Hindlimb muscle (tissue), 1 donor: ENCODE measurements at places on chromosomes 6 and 20.
A peak's percentile ranks its signal among the peaks of the same experiment; 100 is the strongest.

- DNase-seq = no peak
Observed at GRCh38 chr20:47160240-47160639, 196.3 kb downstream of the ZMYND8 start.

- DNase-seq = no peak
Observed at GRCh38 chr6:39239527-39240154, 10.4 kb upstream of the KCNK5 start.

DNA sequence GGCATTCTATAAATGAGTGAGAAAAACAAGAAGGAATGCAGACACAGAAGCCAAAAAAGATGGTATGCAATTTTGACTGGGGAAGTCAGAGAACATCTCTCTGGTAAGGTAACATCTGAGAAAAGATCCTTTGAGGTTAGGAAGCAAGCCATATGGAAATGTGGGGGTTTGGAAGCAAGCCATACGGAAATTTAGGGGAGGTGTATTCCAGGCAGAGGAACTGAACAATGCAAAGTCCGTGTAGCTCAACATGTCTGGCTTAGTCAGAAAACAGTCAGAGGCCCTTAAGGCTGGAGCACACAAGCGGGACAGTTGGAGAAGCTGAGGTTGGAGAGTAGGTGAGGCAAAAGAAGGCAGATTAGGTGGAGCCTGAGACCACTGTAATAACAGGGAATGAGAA lies 35.3 kb downstream of the RALGAPA2 start:
- DNase-seq = no peak

- DNase-seq = no peak
Observed at GRCh38 chr20:38358556-38358955, 12.3 kb downstream of the LBP start.

DNA sequence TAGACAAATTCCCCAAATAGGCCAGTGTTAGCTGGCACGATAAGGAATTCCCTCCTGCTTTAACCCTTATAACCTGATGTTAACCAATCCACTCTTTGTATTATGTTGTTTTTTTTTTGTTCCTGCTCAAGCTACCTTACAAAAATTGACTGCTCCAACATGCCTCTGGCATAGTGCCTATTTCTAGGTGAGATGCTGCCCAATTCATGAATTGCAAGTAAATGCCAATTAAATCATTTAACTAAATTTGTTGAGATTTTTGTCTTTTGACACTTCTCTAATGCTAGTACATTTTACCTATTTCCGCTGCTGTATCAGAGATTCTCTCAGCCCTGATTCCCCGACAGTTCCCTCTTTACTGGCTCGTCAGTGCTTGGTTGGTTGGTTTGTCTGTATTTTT lies 66.5 kb downstream of the HECA start:
- DNase-seq = no peak

- peak; percentile 52 for DNase-seq
Observed at GRCh38 chr6:137291441-137291840, 72.3 kb upstream of the IFNGR1 start.

- no peak for DNase-seq
Observed at GRCh38 chr6:39945626-39946025, 11.4 kb upstream of the MOCS1 start.

DNA sequence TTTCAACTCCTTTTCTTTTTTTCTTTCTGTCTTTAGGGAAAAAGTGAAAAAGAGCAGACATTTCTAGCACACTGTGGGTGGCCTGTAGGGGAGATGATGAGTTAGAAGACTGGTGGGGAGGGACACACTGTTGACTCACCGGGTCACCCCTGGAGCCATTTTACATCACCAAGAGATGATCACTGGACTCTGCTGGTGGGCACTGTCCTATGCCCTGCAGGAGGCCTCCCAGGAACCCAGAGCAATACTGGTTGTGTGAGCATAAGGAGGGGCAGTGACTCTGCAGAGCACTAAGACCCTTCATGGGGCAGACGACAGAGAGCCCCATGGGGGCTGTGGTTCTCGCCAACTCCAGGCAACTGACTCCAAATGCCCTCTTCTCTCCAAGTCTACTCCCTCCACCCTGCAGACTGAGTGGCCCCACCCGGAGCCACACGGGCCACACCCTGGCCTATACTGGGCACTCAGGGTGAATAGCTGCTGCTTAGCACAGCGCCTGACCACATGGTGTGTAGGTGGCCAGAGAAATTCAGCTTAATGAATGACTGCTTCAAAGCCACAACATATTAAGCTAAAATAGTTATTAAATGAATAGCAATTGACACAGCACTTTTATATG lies 177.5 kb downstream of the CDC5L start:
- no peak for DNase-seq

DNA sequence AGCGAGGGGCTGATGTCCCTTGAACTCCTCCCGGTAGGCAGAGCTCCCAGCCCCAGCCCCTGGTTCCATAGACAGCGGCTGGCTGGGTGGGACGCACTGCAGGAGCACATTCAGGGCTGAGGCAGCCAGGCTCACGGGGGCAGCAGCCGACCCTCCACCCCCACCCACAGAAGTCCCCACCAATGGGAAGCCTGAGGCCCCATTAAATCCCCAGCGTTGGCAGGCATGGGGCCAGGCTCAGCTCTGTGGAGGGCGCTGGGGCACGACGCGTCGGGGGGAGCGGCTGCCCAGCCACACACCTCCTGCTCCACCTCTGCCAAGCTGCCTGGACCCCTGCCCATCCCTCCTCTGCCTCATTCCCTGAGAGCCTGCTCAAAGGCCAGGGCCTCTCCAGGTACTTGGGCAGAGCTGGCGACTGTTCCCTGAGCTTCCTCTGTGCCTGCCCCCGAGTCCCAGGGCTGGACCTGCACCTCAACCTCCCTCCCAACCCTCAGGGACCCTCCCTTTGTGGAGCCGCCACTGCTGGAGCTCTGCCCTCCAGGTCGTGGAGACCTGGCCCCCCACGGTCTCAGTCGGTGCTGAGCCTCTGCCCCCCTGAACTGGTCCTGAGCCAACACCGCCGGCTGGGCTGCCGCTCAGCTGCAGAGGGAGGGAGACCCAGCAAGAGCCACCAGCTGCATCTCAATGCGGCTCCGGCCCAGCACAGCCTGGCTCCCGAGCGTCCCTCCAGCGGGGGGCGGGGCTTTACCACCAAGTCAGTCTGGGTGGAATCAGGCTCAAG lies 9.1 kb downstream of the CHRNA4 start:
- DNase-seq = peak; percentile 45

GRCh38 chr6:35512006-35512405 lies 690 bp downstream of the TULP1 start:
- DNase-seq = no peak

DNA sequence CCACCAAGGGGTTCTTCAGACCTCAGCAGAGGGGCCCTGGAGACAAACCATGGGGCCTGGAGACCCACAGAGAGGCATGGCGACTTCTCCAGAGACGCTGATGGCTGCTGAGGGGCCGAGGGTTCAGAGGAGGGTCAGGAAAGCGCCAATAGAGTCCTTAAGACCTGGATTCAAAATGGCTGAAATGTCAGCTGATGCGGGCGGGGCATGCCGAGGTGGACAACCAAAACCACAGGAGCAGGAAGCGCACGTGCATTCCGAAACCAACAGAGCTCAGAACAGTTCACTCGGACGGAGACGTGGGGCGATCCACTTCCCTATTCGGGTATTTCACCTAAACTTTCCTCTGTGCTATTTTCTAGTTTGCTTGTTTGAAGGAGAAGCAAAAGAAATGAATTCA lies 99.9 kb upstream of the RIN2 start:
- DNase-seq = no peak

GRCh38 chr6:42021847-42022754 lies 28.2 kb upstream of the TAF8 start:
- DNase-seq = no peak

GRCh38 chr6:145772846-145773245 lies 37.5 kb upstream of the EPM2A start:
- DNase-seq = no peak

DNA sequence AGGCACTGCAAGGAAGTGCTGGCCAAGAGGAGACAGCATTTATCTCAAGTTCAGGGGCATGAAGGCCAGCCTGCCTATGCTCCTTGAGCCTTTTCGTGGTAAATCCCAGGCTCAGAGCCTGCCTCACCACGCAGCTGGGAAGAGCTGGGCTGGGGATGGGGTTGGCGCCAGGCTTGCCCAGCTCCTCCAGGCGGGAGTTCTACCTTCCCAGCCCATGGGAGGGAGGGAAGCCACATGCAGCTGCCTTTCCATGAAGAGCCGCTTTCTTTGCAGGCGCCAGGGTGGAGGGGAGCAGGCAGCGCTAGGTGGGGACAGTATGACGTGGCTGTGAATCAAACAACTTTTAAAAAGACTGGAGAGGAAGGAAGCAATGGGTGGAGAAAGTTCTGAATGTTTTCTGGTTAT lies 19.5 kb upstream of the SIRT5 start:
- DNase-seq = no peak

DNA sequence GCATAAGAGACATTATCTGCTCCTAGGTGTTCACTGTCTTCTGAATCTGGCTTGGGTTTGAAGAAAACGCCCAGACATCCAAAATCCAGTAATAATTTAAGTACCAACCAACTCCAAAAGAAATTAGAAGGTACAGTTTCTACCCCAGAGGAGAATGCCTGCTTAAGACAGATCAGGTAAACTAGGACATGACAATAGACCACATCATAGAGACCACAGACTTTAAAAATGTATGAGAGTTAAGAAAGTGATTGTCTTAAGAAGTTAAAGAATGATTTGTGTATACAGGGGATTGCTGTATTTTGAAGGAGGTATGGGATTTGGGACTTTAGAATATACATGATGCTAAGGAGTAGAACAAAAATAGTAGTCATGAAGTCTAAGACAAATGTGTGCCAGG lies 120.8 kb upstream of the EDN1 start:
- no peak for DNase-seq

GRCh38 chr6:25155211-25155610 lies 124.0 kb upstream of the CARMIL1 start:
- DNase-seq = no peak

DNA sequence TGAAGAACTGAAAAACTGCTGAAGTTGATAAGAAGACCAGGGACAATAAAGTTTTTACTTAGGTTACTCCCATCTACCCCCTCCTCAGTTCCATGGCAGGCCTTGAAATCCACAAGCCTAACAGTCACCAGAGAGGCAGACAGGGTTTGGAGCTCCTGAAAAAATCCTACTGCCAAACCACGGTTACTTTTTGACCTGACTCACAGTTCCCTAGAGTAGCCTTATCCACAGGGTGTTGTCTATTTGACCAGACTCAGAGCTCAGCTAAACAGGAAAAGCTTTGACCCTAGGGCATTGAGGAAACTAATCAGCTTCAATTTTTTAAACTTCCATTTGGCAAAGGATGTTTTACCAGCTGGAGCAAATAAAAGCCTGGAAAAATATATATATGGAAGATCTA lies 257.7 kb upstream of the NT5E start:
- no peak for DNase-seq

GRCh38 chr6:5840734-5841390 lies 165.9 kb downstream of the NRN1 start:
- DNase-seq = no peak

- no peak for DNase-seq
Observed at GRCh38 chr6:144347448-144347759, 62.3 kb downstream of the UTRN start.

DNA sequence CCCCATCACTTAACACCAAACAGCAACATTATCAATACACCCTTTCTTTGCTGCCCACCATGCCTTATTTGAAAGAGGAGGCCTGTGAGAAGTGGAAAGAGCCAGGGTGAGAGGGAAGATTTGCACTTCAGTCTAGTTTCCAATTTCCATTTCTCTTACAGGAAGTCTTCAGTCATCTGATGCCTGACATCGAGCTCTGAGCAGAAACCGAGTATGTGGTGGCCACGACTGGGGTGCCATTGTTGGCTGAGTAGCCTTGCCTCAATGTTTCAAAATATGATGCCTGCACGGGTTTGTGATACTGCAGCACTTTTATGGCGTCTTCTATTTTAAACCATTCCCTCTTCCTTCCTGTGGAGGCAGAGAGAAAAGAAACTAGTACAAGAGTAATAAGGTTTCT lies 39.8 kb upstream of the SMIM29 start:
- DNase-seq = no peak

GRCh38 chr6:41346441-41346840 lies 11.0 kb downstream of the NCR2 start:
- DNase-seq = no peak

GRCh38 chr6:64733433-64733832 lies 973.6 kb downstream of the EYS start:
- no peak for DNase-seq

DNA sequence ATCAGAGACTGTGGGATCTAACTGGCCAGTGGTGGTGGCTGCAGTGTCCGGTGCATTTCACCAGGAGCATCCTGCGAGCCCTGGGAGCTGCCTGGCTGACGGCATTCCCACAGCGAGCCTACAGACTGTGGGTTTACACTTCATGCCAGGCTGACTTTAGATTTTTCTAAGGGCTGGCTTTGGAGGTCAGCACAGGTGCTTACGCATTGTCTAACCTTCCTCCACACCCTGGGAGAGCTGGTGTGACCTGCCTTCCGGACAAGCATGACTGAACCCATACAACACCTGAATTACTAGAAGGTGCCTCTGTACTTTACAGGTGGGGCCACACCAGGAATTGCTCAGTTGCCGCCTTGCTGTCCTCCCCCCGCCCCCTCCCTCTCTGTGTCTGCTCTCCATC lies 96.2 kb downstream of the RREB1 start:
- DNase-seq = no peak

DNA sequence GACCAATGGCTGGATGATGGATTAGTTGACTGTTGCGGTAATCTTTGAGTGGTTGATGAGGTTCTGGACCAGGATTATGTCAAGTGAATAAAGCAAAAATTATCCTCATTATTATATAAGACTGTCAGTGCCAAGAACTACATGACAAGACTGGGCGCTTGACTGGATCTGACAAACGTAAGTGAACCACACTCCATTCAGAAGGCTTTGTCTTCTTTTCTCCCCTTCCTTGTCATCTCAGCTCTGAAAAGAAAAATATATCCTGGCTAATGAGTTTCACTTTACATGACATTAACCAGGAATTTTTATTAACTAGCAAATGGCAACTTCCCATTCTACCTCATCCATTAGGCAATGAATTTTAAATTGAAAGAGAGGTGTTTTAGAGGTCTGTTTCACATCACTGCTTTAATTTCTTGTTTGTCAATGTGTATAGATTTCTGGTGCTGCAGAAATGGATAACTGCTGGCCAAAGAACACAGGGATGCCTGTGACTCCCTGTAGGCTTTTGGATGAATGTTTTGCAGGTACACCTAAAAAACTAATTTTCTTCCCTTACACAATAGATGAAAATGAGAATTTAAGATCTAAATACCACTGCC lies 150.1 kb downstream of the ELOVL4 start:
- DNase-seq = no peak

GRCh38 chr6:143937668-143937970 lies 70.4 kb downstream of the PLAGL1 start:
- no peak for DNase-seq

DNA sequence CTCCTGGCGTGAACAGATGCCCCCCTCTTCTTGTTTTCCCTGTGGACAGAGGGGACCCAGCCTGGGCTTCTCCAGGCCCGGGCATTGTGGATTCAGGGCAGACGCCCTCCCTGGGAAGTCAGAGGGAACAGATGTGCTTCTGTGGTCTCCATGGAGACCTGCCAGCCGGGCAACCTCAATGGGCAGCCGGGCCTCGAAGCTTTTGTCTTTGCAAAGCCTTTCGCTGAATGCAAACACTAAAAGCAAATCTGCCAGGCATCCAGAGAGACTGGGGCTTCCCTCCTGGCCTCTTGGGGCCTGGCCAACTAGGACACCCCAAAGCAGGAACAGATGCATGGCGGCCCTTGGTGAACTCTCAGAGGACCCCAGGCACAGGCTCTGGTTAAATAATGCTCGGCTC lies 370.0 kb upstream of the SULF2 start:
- no peak for DNase-seq
